ENCODE measurements at places on chromosomes 7 and 10.

DNA sequence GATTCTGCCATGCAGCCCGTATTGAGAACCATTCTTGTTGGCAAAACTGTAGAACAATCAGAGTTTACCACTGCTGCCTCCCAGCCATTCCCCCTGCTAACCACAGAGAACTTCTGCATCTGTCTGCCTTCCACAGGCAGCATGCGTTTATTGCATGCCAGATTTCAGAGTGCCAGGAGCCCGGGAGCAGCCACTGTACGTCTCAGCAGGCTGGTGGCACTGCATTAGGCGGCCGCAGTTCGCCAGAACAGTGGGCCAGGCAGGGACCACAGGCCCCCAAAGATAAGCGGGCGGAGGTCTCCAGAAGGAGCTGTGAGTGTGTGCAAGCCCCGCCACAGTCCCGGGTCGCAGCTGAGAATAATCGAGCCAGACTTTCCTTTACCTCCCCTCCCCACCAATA lies 31.8 kb downstream of the ZNF467 start:
- DNase-seq, result no peak

DNA sequence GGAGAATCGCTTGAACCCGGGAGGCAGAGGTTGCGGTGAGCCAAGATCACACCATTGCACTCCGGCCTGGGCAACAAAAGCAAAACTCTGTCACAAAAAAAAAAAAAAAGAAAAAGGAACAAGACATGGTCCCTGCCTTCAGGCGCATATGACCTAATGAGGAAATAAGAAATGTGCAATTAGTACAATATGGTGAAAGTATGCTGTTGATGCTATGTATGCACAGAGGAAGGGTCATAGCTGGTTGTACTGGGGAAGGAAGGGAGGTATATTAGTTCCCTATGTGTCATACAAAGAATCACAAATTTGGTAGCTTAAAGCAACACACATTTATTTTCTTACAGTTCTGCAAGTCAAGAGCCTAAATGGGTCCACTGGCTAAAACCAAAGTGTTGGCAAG lies 97.8 kb upstream of the MPP7 start:
- no peak for DNase-seq

- DNase-seq, result no peak
Observed at GRCh38 chr10:104144931-104145330, 23.0 kb downstream of the SFR1 start.

GRCh38 chr7:89133357-89133756 lies 337.8 kb upstream of the TEX47 start:
- DNase-seq, result no peak

GRCh38 chr7:100374601-100375000 lies 1.3 kb downstream of the PILRA start:
- DNase-seq, result no peak

GRCh38 chr7:131933751-131934289 lies 377.4 kb upstream of the PODXL start:
- no peak for DNase-seq

DNA sequence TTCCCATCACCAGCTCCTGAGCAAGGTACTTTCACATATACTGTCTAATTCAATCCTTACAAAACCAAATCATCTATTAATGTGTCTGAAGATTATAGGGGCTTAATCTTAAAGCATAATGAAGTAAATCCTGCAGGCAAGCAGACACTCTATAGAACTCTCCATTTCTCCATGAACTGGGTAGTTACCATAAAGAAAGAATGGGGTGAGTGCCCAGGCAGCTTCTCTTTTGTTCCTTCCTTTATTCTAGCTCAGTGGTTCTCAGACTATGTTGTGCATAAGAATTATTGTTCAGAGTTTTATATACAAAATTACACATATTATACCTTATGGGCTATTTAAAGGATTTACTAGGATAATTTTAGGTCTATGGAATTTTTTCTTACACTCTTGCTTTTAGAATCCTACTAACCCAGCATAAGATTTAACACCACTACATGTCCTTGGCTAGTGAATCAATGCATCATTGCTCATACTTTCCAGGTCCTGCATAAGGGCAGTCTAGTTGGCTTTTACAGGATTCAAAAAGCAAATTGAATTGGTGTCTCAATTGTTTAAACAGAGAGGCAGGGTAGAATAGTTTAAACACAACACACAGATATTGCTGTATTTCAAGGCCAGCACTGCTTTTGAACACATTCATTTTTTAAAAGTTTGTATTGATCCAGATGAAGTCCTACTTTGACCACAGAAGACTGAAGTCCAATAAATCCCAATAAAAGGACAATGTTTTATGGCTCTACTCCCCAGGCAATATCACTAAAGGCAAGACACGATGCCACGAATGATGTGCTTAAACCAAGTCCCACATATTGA lies 12.9 kb downstream of the SGCE start:
- no peak for DNase-seq

GRCh38 chr10:3192856-3193635 lies 20.5 kb upstream of the PITRM1 start:
- DNase-seq, result no peak

Measured in left renal pelvis (tissue), 4 donors.